ENCODE measurements at places on chromosomes 1 and 21.

- DNase-seq: no peak
These were observed 837.6 kb upstream of the ADAMTS5 start for GRCh38 chr21:27804515-27804914.

DNA sequence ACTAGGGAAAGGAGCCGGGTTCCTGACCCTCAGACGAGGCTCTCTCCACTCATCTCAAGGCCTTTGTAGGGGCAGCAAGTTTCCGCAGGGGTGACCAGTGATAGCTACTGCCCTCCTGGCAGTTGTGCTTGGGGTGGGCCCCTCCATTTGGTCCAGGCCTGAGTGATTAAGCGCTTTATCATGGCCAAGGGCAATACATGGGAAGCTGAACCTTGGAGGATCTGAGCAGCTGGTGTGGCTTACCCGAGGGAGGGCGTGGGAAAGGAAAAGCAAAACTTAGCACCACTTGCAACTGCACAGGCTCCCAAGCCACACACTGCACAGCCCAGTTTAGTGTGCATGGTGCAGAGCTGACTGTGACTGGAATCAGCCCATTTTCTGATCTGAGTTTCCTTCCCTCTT lies 47.8 kb downstream of the GADD45A start:
- no peak for DNase-seq

- DNase-seq: no peak
These were observed 343.0 kb downstream of the USP25 start for GRCh38 chr21:16072737-16073136.

GRCh38 chr1:160702100-160702499 lies 9.5 kb downstream of the CD48 start:
- no peak for DNase-seq

DNA sequence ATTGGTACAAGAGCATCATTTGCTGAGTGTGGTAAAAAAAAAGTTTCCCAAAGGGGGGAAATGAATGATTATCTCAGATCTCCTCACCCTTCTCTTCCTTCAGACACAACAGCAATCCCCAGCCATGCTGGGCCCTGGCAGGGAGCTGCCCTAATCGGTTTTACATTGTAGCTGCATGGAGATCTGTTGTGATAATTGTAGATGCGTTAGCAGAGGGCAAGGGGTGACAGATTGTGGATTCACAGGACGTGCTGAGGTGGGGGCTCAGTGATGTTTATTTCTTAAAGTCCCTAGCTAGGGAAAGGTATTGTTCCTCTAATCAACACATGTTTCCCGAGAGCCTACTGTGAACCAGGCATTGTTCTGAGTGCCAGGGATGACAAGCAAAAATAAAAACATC lies 304.1 kb downstream of the PBX1 start:
- no peak for DNase-seq

DNA sequence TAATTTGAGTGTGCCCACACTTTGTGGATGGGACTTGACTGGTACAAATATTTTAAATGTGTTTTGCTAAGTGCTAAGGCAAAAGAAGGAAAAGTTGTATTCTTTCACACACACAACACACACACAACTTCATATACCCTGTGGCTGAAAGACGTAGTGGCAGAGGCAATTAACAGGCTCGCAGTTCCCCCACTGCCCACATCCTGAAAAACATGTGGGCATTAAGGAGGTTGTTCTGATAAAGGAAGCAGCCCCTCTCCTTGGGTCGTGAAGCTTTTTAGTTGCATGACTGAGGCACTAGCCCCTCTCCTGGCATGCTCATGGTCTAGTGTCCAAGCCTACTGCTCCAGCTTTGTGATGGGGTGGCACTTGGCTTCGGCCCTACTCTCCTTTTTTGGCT lies 14.3 kb upstream of the ADAM30 start:
- no peak for DNase-seq

DNA sequence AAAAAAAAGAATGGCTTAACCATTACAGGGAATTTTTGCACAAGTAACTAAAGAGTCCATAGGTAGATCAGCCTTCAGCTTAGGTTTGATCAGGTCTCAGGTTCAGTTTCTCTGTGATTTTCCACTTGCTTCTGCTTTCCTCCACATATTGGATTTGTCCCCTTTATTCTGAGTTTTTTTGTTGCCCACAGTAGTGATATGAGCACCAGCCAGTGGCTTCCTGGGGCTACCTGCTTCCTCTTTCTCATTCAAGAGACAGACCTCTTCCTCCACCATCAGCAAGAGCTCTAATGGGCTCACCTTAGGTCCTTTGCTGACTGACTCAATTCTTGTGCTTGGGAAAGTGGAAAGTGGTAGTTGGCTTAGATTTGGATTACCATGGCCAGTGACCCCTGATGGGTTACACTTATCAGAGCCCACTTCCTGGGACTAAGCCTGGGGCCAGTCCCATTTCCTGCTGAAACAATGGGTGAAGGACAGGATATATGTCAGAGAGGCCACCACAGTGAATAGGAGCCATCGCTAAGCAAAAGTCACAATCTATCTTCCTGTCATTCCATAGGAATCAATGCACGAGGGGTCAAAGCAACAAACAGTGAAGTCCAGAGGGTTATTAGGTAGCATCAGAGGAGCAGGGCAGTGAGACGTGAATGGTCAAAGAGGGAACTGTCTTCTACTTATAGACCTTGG lies 12.8 kb upstream of the PLA2G2E start:
- DNase-seq: no peak

- DNase-seq: no peak
These were observed 349 bp downstream of the ADGRB2 start for GRCh38 chr1:31763671-31764311.

DNA sequence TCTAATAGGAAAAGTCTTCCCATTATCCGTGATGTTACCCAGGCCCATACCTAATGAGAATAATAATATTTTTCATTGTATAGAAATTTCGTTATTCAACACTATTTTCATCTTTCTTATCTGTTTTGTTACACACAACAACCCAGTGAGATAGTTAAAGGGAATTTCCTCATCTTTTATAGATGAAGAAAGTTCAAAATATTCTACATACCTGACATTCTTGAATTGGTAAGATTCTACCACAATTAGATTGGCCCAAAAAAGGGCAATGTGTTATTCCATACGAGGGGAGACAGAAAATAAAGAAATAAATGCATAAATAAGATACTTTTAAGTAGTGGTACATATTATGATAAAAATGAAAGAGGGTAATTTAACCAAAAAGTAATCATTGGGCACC lies 405.5 kb upstream of the ADAMTS5 start:
- no peak for DNase-seq

- DNase-seq: no peak
These were observed 51.7 kb downstream of the PAX7 start for GRCh38 chr1:18682375-18682774.

GRCh38 chr1:70718086-70718630 lies 307.1 kb downstream of the CTH start:
- DNase-seq: no peak

GRCh38 chr1:197848350-197848749 lies 54.1 kb upstream of the C1orf53 start:
- no peak for DNase-seq

DNA sequence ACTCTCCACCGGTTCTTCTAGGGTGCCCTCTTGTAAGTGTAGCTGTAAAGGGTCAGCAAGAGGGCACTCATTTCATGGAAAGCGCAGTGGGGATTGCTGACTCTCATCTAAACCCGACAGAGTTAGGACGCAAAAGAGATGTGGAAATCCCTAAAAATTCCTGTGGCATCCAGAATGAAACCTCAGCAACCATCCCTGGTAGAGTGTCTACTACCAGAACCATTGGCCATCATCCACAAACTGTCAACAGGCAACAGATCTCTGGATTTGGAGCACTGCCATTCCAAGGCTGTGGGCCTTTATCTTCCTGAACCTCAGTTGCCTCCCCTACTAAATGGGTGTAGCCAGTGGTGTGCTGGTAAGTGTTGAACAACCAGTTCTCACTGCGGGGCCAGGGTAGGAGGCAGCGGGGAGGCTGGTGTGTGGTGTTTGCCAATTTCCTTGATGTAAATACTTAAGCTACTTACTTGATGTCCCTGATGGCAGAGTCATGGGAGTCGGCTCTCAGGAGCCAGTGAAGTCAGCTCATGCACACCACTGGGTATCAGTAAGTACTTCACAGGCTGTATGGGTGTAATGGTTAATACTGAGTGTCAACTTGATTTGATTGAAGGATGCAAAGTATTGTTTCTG lies 195.8 kb downstream of the KAZN start:
- no peak for DNase-seq
